ENCODE measurements at places on chromosomes 1 and 21. TPM values are rescaled to one million over a fixed set of nuclear protein-coding genes. Genes with fewer than 3 reads are reported as not detected.

Gene TEDDM1
- total RNA-seq, result not detected

Gene OR2G6
- not detected for total RNA-seq

Gene PGLYRP4
- not detected for total RNA-seq

Gene S100A4
- total RNA-seq, result 198 TPM

Gene FABP3
- 15.0 TPM for total RNA-seq

Gene MUL1
- 25.4 TPM for total RNA-seq

Gene BSND
- not detected for total RNA-seq

Gene CNR2
- total RNA-seq, result not detected

Gene IFNLR1
- total RNA-seq, result under 0.01 TPM

DNA sequence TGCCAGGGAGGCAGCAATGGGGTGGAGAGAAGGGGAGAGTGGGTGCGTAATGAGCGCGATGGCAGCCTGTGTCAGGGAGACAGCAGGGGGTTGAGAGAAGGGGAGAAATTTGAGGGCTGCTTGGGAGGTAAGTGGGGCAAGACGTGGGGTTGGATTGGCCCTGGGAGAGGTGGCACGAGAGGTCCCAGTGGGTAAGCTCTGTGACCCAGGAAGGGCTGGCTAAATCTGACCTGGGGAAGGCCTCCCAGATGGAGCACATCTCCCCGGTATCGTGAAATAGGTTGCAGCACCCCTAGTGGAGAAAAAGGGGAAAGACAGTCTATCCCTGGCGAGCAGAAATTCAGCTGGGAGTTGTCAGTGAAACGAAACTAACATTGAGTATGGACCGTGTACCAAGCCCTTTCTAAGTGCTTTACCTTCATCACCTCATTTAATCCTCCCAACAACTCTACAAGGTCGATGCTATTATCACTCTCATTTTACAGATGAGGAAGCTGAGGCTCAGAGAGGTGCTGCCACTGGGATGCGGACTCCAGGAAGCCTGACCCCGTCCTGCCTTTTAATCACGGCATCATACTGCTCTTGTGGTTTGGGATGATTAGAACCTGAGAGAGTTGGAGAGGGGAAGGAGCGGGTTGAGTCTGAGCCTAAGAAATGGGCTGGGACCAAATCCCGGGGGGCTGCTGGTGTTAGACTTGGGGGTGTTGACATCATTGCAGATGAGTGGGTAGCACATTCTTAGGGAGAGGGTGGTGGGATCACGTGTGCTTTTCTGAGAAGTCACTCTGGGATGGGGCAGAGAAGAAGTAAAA, 56.6 kb upstream of the RPL11 start:
- DNase-seq, result peak; percentile 57

GRCh38 chr1:96411006-96411405, 310.6 kb upstream of the PTBP2 start:
- no peak for DNase-seq

DNA sequence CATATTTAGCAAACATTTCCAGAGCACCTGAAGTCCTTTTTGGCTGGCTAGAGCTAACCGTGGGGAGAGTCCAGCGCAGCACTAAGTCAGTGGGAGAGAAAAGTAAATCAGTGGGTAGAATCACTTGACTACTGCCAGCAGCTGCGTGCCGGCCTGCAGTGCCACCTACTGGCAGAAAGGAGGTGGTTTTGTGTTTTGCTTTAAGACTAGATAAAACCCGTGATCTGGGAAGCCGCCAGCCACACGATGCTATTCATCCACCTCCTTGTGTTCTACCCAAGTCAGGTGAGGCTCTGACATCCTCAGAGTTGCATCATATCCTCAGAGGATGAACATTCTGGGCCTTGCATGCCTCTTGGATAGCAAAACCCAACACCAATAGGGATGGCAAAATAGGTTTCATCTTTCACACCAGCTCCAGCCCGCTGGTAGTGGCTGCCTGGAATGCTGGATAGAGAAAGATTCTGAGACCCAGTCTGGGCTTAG, 14.1 kb upstream of the HEYL start:
- peak; percentile 77 for DNase-seq

GRCh38 chr1:11695861-11696260, 4.4 kb downstream of the DRAXIN start:
- no peak for DNase-seq

DNA sequence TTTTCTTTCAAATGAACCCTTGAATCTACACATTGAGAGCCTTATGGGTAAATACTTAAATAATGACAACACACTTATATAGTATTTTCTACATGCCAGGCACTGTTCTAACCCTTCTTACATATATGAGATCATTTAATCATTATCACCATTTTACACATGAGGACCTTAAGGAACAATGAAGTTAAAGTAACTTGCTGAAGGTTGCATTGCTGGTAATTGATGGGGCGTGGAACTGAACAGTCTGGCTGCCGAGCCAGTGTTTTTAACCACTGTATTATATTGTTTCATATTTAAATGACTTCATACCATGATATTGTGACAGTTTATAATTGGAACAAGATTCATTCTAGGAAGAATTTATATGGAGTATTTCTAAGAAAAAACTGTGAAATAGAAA, 111.9 kb upstream of the TENT5C start:
- DNase-seq, result no peak

DNA sequence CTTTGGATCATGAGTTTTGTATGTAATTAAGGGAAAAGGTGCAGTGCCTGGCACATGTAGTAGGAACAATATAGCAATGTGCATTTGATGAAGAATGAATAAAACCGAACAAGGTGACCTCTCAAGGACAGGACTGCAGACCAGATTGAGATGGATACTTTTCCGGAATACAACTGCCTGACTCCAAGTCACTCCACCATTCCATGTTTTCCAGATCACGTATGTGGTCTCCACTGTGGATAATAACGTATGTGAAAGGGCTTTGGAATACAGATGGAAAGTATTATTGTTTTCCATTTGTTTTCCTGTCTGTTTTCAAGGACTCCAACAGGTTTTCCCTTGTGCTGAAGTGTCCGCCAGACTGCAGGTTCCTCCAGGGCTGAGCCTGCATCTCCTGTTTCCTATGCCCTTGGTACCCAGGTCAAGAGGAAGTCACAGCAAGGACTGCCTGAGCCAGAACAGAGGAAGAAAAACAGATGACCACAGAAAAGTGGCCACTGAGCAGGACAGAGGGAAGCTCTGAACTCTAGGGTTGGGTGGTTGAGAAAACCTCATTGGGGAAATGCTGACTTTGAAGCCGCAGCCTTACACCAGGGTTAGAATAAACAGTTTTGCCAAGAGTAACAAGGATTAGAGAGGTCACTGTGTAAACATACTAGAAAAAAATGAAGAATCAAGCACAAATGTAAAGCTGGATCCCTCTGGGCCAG, 4.0 kb downstream of the CFAP45 start:
- no peak for DNase-seq

DNA sequence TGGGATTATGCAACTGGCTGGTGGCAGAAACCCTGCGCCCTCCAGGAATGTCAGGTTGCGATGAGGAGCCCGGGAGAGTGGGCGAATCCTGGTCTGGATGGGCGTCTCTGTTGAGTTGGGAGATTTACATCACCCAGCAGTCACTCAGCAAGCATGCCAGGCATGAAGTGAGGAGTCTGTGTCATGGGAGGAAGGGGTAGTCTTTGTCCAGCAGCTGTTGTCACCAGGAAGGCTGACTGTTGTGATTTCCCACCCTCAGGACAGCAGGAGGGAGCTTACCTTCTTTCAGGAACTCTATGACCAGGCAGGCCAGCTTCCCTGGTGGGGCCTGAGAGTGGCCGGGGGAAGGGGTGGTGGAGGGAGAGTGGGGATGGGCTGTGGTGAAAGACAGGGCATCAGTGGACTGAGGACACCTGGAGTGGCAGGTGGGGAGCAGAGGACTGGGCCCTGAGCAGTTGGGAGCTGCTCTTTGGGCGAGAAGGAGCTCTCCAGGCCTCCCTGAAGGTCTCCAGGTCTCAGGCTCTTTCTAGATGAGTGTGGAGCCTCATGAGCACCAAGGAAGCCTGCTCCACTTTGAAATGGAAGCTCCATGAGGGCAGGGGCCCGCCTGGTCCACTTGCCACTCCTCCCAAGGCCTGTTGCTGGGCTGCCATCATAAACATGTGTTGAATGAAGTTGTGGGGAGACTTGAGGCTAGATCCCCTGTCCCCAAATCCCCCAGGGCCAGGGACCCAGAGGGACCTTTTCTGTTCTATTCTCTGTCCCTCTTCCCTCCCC, 21.3 kb upstream of the PKP1 start:
- DNase-seq, result peak; percentile 10

GRCh38 chr1:118920124-118920717, 67.9 kb downstream of the TBX15 start:
- no peak for DNase-seq

DNA sequence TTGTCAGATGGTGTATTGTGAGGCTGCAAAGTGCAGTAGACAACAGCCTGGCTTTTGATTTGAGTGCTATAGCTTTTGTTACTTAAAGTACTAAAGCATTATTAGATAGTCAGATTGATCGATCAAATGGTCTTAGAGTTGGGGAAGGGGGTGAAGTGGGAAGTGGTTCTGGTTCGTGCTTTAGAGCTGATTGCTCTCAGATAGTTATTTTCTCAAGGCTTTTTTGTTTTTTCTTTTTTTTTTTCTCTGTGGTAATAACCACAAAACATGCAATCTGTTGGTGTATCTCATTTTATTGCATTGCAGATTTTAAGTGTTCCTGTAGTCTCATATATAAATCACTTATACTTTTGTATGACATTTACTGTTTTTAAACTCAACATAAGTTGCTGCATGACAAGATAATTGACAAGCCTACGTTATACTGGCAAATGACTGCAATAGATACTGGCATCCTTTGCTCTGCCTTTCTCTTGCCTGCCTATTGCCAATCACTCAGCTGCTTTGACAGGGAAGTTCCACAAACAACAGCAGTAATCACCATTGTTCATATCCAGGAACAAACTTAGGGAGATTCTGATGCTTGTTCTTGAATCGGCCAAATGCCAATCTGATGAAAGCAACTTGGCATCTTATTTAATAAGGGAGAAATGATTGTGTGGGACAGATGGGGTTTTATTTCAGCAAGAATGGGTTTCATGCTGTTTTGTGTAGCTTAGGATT, 125.0 kb upstream of the B3GALT2 start:
- DNase-seq, result no peak

DNA sequence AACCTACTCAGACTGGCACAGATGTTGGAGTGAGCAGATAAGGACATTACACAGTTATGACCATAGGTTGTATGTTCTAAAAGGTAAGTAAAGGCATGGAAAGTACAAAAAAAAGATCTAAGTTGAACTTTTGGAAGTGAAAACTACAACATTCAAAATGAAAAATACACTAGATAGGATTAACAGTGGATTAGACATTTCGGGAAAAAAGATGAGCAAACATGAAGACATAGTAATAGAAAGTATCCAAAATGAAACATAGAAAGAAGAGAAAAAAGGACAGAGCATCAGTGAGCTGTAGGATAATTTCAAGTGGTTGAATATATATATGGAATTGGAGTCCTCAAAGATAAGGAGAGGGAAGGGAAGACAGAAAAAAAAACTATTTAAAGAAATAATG, 34.0 kb upstream of the CR2 start:
- no peak for DNase-seq

- DNase-seq, result no peak
Observed at GRCh38 chr21:41750051-41750450, 16.8 kb downstream of the RIPK4 start.

DNA sequence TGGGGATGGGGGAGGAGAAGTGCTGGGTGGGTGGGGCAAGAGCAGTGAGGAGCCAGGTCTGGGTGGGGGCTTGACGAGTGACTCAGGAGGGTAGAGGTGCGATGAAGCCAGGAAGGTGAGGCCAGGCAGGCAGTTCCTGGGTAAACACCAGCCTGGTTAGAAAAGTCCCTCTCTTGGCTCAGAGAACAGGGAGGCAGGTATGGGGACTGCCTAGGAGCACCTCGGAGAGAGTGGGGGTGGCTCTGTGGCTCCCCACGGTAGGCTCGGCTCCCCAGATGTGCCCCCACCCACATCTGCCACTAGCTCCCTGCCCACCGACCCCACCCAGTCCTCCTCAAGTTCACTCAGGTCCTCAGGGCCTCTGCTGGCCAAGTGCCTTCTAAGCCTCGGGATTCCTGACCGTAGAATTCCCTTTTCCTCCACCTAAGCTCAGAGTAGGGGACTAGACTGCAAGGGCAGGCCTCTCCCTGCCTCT, 1.2 kb downstream of the HSPG2 start:
- DNase-seq, result no peak

DNA sequence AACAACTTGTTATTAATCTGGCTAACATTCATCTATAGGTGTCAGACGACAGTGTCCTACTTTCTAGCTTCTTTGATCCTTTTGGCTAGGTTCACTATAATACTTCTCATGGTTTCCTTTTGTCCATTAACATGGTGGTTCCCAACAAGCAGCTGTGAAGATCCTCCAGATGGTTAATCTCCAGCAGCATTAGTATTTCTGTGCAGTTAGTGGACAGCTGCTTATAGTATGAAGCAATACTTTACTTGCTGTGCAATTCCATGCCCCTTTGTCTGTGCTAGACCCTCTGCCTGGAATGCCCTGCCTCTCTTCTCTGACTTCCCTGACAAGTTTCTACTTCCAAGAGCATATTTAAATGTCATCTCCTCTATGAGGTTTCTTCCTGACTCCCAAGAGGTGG, 41.7 kb upstream of the ARHGAP29 start:
- DNase-seq, result no peak

- no peak for DNase-seq
Observed at GRCh38 chr21:42651515-42652401, 1.7 kb upstream of the PDE9A start.

DNA sequence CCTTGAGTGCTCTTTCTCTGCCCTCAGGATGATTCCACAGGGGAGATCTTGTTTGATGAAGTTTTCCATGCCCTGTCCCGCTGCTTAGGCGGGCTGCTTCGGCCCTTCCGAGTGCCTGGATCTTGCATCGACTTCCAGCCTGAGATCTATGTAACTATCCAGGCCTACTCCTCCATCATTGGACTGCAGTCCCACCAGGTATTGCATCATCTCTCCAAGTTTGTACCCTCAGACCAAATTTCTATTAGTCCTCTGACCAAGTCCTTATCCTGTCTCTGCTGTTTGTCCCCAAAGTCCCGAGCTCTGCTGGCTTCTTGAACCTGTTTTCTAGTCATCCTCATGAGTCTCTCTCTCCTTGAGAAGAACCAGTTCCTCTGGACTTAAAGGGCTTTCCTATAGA, 14.7 kb downstream of the SZT2 start:
- no peak for DNase-seq

GRCh38 chr1:45411510-45411899, 71.3 kb upstream of the MUTYH start:
- DNase-seq, result no peak

DNA sequence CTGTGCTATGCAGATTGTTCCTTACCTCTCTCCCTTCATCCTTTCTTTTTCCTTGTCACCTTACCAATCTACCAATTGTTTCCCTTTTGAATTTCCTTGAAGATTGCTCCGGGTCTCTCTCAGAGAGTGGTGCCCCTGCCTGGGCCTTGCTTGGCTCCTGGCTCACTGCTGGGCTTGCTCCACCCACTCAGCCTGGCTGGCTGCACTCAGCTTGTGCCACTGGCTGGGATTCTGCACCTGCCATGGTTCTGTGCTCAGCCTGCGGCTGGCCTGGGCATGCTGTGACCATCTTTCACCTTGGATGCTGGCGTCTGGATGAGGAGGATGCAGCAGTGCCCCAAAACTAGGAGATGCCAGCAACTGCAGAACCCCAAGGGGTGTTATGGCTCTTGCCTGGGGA, 463.9 kb upstream of the CXADR start:
- no peak for DNase-seq

- DNase-seq, result no peak
Observed at GRCh38 chr1:100246738-100247137, 2.9 kb downstream of the DBT start.

GRCh38 chr1:223225481-223225880, 82.4 kb upstream of the TLR5 start:
- no peak for DNase-seq

GRCh38 chr1:74763807-74764206, 30.9 kb downstream of the TYW3 start:
- no peak for DNase-seq

- no peak for DNase-seq
Observed at GRCh38 chr1:173413271-173413707, 63.8 kb upstream of the PRDX6 start.
